Natural killer cell (primary cell): ENCODE measurements at places on chromosomes 5 and 9. TPM values are rescaled to one million over a fixed set of nuclear protein-coding genes. Genes with fewer than 3 reads are reported as not detected.

The SHOC1 gene
- total RNA-seq = not detected

- H3K27me3 ChIP-seq = no peaks in the 10 kb centered on the region
- no peak overlapping the region for H3K27ac ChIP-seq
- no peak overlapping the region for H3K4me3 ChIP-seq
- no peaks in the 10 kb centered on the region for H3K36me3 ChIP-seq
- no peak for DNase-seq
- H3K4me1 ChIP-seq = no peaks in the 10 kb centered on the region
These were observed 153.6 kb downstream of the TMC1 start for GRCh38 chr9:72674961-72675360.

- DNase-seq = no peak
- H3K4me3 ChIP-seq = no peak overlapping the region
- H3K27me3 ChIP-seq = no peaks in the 10 kb centered on the region
- no peaks in the 10 kb centered on the region for H3K4me1 ChIP-seq
- H3K27ac ChIP-seq = no peak overlapping the region
These were observed 10.5 kb upstream of the PTGES2 start for GRCh38 chr9:128138001-128138400.

DNA sequence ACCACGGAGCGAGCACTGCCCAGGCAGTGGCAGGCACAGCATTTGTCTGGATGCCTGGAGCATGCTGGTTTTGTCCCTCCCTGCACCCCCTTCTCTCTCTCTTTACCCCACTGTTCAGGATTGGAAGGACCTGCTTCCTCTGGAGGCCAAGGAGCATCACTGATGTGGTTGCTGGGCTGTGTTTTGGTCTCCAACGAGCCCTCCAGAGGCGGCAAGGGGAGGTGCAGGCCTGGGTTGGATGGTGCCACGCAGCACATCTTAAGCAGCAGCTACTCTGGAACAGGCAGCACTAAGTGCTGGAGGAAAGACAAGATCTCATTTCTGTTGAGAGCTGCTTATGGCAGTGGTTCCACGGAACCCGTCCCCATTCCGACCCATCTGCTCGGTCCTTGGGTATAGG is 139.6 kb downstream of the CMYA5 start:
- no peak overlapping the region for H3K4me3 ChIP-seq
- no peak overlapping the region for H3K27ac ChIP-seq
- peaks cover 4% of the 10 kb centered on the region for H3K27me3 ChIP-seq
- DNase-seq = no peak
- no peaks in the 10 kb centered on the region for H3K36me3 ChIP-seq

GRCh38 chr5:157516006-157516405 is 56.0 kb downstream of the NIPAL4 start:
- H3K27me3 ChIP-seq = no peaks in the 10 kb centered on the region
- no peaks in the 10 kb centered on the region for H3K36me3 ChIP-seq
- DNase-seq = no peak
- H3K4me3 ChIP-seq = no peak overlapping the region

The UBAC1 gene
- total RNA-seq = 22.7 TPM
